ENCODE measurements at places on chromosomes 12 and 14. TPM values are rescaled to one million over a fixed set of nuclear protein-coding genes. Genes with fewer than 3 reads are reported as not detected.

GRCh38 chr12:46523863-46524770, 151.5 kb upstream of the SLC38A2 start:
- DNase-seq, result peak; percentile 5

- no peak for DNase-seq
Measured at GRCh38 chr12:2291947-2292346, 239.2 kb downstream of the CACNA1C start.

NUBPL gene
- 30.0 TPM for total RNA-seq

- no peak for DNase-seq
Measured at GRCh38 chr14:22530127-22530526, 58.9 kb downstream of the DAD1 start.

DNA sequence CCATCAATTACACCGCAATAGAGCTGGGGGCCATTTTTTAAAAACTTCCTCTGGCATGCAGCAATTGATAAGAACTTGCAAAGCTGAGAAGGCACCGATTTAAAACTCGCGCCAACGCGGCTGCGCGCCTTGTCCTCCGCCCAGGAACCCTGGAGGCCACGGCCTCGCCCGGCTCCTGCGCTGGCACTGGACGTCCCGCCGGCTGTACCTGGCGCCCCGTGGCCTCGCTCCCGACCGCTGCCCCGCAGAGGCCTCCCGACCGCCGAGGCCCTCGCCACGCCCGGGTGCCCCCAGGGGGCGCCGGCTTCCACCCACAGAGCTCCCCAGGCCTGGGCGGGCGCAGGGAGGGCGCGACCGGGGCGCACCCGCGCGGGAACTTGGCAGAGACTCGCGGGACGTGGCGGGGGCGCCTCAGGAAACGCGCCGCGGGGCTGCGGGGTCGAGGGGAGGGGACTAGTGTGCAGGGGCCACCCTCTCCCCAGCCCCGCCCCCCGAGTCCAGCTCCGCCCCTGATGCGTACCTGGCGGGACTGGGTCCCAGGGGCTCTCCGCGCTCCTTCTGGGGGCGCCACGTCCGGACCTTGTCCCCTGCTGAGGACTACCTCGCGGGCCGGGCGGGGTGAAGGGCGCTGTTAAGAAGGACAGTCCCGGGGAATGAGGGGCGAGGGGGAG, 65.7 kb downstream of the TNFAIP2 start:
- DNase-seq, result no peak

CLMN gene
- total RNA-seq, result 10.4 TPM

GRCh38 chr12:55631733-55632132, 5.0 kb upstream of the OR10P1 start:
- no peak for DNase-seq

TCL1B gene
- not detected for total RNA-seq

LYZ gene
- total RNA-seq, result 99.9 TPM

DNA sequence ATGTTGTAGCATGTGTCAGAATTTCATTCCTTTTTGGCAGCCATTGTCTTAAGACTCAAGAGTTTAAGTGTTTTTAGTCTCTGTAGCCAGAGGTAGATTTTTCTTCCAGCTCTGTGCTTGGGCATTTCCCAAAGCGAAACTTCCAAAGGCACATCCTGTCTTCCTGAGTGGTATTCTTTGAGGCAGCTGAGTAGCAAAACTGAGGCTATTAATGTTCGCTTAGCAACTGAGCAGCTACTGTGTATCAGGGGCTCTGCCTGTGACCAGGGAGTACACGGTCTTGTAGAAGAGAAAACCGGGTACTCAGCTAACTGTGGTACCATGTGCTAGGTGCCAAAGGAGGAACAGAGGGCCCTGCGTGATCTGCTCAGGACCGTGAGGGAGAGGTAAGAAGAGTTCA, 52.0 kb downstream of the ETV6 start:
- DNase-seq, result no peak

GRCh38 chr14:104600141-104600643, 4.4 kb downstream of the TMEM179 start:
- no peak for DNase-seq

OAS1 gene
- total RNA-seq, result 9.4 TPM

ASB2 gene
- total RNA-seq, result 47.2 TPM

PRMT5 gene
- total RNA-seq, result 27.8 TPM

DNA sequence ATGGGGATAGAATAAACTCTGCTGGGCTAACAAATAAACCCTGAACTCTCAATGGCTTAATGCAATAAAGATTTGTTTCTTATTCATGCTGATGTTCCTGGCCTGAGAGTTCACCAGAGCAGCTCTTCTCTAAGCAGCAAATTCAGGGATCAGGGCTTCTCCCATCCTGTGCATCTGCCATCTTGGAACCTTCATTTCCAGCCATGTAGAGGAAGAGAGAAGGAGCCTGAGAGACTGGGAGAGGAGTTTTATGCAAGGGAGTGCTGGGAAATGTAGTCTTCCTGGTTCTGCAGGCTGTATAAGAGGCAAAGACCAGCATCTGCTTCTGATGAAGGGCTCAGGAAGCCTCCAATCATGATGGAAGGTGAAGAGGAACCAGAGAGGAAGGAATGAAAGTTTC, 20.6 kb upstream of the APOLD1 start:
- DNase-seq, result no peak

DNA sequence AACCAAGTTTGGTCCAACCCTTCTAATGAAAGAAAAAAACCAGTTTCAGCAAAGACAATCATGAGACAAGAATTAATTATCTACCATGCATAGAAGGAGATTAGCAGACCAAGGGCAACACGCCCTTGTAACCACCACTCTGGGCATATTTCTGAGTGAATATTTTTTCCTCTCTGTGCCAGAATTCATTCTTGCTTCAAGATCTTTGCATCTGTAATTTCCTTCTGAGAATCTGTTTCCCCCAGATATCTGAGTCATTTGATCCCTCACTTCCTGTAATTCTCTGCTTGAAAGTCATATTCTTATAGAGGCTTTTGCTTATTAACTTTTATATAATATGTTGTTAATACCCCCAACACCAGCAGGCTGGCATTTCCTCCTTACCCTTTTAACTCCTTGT, 243.7 kb downstream of the SLC16A7 start:
- no peak for DNase-seq

DNA sequence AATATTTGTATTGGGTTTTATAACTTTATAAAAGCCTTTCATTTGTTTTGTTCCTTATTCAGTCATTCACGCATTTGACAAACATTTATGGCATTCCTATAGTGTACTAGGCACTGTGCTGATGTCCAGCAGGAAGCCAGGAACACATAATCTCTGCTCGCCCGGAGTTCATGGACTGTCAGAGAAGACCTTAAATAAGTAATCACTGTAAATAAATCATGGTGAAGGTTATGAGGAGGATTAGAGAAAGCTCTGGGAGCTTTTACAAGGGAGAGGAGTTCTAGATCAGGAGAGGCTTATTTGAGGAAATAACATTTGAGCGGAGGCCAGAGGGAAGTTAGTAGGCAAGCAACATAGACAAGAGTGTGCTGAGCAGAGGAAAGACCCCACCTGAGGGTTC, 1.4 kb upstream of the RDH11 start:
- DNase-seq, result no peak

DNA sequence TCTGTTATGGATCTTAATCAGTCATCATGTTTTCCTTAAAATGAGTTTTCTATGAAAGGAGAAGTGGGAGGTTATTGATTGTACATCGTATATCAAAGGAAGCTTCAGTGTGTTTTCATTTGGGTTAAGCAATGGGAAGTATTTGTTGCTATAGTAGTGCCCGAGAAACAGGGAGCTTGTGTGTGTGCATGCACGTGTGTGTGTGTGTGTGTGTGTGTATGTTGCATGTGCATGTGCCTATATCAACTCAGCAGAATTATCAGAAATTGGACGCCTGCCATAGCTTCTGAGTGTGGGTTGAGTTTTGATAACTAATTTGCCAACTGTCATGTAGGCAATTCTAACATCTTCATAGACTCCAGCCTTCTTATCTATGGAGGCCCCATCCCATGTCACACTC, 246.1 kb upstream of the CRY1 start:
- DNase-seq, result no peak

DNA sequence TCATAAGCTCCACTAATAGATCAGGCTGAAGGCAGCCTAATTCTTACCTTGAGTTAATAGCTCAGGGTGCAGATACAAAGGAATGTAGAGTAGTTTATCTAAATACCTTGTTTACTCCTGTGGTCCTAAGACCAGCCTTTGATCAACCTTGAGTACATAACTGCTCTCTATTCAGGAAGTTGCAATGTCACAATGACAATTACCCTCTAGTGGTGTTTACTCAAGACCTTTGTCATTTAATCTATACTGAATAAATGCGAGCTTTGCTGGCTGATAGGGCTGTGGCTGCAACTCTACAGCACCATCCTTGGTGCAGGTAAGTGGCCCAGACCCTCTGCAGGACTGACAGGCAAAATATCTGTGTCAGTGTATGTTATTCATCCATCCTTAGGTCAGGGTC, 282.7 kb downstream of the ATXN7L3B start:
- DNase-seq, result no peak

GRCh38 chr12:8819666-8819980, 2.8 kb upstream of the A2ML1 start:
- no peak for DNase-seq

DACT1 gene
- 36.1 TPM for total RNA-seq

- DNase-seq, result no peak
Measured at GRCh38 chr12:106750524-106750923, 24.0 kb upstream of the RIC8B start.

- DNase-seq, result no peak
Measured at GRCh38 chr12:106234449-106234848, 13.4 kb downstream of the CKAP4 start.

GRCh38 chr12:12210983-12211382, 55.9 kb downstream of the LRP6 start:
- DNase-seq, result no peak

- no peak for DNase-seq
Measured at GRCh38 chr12:28535216-28535615, 345.0 kb downstream of the CCDC91 start.

- no peak for DNase-seq
Measured at GRCh38 chr12:65673156-65673690, 151.1 kb upstream of the HMGA2 start.

DNA sequence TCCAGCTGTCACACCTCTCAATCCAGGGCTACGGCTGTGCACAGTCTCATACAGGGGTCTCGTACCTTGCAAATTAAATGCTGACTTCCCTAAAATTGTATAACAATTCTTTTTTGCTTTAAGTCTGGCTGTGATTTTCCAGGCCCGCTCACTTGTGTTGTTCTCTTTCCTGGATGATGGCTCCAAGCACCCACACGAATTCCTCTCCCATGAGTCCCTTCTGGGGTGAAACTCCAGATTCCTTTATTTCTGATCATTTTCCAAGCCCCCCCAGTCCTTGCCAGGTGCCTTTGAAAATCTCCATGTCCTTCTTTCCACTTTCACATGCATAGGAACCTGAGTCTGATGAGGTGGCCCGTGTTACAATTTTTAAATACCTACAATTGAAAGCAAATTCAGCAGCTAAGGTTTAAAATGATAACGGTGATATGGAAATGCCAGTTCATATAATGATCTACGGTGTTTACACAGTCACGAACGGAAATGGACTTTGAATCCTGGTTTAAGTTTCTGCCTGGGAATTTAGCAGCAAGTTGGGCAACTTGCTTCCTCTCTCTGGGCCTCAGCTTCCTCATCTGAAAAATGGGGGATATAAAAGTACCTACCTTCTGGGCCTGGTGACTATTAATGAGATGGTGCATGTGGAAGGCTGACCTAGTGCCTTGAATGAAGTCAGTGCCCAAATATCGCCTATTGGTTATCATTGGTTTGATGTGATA, 85.5 kb downstream of the STAB2 start:
- no peak for DNase-seq

HCAR2 gene
- total RNA-seq, result 0.35 TPM

DNA sequence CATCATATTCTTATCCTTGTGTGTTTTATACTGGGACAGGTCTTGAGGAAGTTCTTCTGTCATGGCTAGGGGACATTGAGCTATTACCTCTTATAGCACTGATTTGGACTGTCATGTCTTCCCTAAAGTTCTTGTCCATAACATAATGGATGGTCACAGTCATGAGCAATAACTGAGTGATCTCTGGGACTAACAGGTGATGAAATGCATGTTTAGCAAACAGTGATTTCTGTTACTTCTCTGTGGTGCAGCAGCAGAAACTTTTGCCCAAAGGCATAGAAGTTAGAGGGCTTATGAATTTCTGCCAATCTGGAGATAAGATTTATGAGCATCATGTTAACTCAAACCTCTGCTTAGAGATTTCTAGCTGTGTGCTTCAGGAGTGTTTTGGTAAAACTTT, 5.9 kb downstream of the ADIPOR2 start:
- no peak for DNase-seq

GRCh38 chr12:45051572-45052125, 750 bp upstream of the DBX2 start:
- no peak for DNase-seq

- DNase-seq, result no peak
Measured at GRCh38 chr12:108627134-108627920, 6.4 kb downstream of the SELPLG start.

DNA sequence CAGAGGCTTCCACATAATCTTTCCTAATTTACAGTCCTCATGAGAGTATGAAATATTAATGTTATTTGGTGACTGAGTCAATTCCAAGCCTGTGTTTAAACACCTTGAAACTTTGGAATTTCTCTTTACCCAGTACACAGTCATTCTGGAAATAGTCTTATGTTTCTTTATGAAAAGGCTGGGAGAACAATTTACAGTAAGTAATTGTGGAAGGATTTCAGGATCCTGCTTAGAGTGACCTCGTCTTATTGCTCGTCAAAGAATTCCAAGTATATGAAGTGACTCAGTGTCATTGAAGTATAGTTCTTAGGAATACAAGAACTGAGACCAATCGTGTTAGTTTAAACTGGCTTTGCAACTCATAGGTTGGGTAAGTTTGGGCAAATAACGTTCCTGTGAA, 634.2 kb downstream of the SLC16A7 start:
- no peak for DNase-seq

NAV3 gene
- total RNA-seq, result 9.3 TPM

GOLGA5 gene
- 41.9 TPM for total RNA-seq

DNA sequence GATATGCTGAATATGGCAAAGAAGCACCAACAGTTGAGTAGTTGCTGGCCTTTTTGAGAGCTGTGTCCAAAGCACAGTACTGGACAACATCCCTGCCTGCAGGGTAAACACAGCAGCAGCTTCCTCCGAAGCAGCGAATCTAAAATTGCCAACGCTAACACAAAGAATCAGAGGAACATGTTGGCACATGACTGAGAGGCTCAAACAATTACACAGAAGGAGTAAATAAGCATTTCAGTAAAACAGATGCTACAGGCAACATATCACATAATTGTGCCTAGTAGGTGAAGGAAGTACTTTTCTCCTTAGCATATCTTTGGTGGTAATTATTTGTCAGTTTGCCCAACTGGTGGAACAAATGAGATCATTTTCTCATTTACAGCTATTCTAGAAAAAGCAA, 52.1 kb downstream of the KICS2 start:
- no peak for DNase-seq

All from thoracic aorta (tissue), 2 donors.